Stimulated activated CD4-positive, alpha-beta T cell treated with anti-CD3 and anti-CD28 coated beads, Interleukin-4, amount 100 ng/mL, for 48 hours (primary cell): ENCODE measurements at places on chromosomes 11 and 22.

DNA sequence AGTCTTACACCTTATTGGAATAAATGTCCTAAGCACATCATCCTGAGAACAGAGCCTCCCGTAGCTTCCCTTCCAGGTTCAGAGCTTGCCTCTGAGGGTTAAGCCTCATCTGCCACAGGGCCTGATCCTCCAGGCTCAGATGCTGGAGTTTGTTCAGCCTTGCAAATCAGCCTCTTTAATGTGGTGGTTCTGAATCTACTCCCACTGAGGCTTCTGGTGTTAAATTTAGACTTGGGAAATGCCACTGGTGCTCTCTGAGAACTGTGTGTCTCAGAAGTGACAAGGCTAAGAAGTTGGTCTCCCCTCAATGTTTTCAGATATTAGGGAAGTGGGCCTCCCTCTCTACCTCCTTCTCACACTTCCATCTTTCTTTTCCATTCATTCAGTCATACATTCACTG is 68.7 kb downstream of the CCDC81 start:
- no peak for DNase-seq

- no peak for DNase-seq
Observed at GRCh38 chr22:50360578-50360977, 17.5 kb downstream of the PPP6R2 start.

- DNase-seq: no peak
Observed at GRCh38 chr11:14320020-14320419, 39.0 kb downstream of the RRAS2 start.

DNA sequence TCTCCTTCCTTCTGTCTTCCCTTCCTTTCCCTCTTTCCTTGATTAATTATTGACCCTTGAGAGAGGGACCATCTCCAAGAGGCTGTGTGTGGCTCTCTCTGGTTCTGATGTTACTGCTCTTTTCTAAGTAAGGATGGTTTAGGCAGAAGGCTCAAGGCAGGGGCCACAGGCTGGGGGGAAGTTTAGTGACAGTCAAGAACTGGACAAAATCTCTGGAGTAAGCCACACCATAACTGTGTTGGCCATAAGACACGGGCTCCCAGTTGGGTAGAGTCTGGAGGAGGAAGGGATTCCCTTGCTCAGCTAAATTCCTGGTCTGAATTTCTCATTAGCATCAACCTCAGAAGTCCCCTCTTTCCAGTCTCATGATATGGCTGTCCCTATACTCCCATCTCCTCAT is 74.7 kb downstream of the BUD13 start:
- no peak for DNase-seq

- DNase-seq: no peak
Observed at GRCh38 chr11:79744941-79745340, 304.1 kb upstream of the TENM4 start.

DNA sequence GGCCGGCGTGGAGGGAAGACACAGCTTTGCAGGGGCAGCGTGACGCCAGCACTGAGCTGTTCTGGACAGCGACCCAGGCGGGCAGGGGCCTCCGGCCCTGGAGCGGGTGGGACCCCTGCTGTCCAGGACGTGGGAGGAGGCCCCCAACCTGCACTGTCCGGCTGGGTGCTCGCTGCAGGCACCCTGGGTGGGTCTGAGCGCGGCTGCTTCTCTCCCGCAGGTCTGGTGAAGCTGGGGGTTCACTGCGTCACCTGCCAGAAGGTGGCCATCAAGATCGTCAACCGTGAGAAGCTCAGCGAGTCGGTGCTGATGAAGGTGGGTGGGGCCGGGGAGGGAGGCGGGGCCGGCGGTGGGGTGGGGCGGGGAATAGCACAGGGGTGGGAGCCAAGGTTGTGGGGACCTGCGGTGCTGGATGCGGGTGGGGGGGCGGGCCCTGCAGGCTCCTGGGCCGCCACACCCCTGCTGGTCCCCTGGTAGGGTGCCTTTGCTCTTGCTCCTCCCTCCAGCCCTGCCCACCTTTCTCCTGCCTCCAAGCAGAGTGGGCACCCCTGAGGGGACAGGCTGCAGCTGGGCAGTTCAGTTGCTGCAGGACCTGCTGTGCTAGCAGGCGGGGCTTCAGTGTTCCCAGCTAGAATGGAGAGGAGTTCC is 46.2 kb downstream of the BRSK2 start:
- no peak for DNase-seq

DNA sequence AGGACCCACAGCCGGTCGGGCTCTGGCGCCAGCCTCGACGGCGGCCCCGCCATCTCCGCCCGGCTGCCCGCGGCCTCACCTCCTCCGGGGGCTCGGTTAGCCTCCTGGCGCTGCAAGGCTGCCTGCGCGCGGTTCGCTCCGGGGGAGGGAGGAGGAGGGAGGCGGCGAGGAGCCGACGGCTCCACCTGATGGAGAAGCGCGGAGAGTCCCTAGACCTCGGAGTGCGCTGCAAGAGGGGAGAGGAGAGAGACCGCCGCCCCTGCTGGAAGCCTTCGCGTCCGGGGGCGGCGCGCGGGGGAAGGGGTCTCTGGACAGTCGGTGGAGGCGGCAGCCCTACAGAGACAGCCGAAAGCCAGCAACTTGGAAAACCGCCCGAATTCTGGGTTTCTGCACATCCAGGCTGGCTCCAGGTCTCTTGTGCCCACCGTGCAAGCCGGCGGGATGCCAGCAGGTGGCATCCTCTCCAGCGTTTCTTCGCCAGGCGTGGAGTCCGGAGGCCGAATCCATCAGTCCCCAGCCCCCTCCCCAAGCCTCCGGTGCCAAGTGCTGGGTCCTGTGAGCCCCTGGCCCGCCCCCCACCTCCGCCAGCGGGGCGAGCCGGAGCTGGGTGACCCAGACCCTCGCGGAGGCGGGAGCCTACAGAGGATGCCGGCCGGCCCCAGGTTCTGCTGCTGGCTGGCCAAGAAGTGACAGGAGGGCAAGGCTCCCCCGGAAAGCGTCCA is 2.9 kb upstream of the KIRREL3 start:
- no peak for DNase-seq

- DNase-seq: no peak
Observed at GRCh38 chr11:15586741-15587473, 472.2 kb downstream of the INSC start.

DNA sequence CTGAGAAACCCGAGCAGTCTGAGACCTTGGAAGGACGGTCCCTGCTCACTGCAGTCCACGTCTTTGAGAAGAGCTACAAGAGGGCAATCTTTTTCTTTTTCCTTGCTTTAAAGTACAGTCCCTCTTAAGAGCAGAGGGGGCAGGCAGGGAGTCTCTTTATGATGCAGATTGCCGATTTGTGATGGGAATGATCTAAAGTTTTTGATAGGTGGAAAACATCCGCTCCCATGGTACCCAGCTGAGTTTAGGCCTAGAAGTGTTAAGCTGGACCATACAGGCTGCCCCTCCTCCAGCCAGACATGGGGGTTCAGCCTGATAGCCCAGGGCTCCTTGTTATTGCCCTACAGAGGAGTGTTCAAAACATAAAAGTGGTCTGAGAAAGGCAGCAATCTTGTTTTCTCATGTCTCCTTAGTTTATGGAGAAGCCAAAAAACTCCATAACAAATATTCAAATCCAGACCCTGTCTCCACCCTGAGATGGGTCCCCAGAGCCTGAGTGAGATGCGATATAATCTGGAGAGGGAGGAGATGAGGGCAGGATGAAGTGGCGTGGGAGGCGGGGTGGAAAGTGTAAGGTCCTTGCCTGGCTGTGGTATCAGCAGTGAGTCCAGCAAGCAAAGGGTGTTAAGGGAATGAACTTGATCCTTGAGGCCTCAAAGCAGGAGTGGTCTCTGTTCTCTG is 135.1 kb downstream of the FDX1 start:
- no peak for DNase-seq

GRCh38 chr22:50314455-50315288 is 7.2 kb upstream of the PLXNB2 start:
- peak; percentile 67 for DNase-seq

DNA sequence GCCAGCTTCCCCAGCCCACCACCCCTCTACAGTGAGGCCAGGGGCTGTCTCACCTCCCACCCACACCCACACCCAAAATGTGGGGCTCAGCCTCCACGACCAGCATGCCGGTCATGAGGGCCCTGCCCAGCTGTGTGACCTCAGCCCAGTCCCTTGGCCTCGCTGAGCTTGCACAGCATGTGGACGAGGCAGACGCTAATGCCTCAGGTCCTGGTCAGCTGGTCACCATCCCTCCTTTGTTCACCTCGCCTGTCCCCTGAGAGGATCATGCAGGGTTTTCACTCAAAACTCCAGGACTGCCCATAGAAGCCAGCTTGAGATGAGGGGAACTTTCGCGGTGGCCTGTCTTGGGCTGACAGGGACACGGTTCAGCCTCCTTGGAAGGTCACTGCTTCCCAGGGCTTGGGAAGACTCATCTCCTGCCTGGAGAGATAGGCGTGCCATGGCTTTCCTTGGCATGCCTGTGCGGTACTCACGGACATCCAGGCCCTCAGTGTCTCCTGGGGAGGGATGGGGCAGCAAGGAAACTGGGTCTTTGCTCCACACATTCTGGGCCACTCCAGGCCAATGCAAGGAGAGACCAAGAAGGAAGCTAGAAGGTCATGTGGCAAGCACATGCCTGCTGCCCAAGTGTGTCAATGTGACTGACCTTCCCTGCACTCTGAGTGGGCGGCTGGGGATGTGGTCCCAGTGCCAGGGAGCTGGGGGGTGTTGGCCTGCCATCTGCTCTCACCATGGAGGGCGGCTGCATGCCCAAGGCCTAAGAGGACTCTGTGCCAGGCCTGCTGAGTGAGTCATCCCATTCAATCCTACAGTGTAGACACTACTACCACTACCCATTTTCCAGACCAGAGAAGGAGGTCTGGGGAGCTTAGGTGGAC is 3.2 kb upstream of the RTN4R start:
- no peak for DNase-seq

DNA sequence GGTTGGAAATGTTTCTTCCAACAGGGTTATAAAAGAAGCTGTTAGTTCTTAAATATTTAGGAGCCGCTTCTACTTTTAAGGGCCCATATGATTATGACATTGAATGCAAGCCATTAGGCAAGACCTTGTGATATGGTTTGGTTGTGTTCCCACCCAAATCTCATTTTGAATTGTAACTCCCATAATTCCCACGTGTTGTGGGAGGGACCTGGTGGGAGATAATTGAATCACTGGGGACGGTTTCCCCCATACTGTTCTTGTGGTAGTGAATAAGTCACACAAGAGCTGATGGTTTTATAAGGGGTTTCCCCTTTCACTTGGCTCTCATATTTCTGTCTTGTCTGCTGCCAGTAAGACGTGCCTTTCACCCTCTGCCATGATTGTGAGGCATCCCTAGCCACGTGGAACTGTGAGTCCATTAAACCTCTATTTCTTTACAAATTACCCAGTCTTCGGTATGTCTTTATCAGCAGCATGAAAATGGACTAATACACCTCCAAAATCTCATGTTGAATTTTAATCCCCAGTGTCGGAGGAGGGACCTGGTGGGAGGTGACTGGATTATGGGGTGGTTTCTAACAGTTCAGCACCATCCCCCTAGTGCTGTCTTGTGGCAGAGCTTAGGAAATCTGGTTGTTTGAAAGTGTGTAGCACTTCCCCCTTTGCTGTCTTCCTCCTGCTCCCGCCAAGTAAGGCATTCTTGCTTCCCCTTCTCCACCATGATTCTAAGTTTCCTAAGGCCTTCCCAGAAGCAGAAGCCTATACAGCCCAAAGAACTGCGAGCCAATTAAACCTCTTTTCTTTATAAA is 4.3 kb downstream of the CD59 start:
- DNase-seq: peak; percentile 35

GRCh38 chr11:70107191-70107590 is 29.1 kb downstream of the ANO1 start:
- DNase-seq: no peak

DNA sequence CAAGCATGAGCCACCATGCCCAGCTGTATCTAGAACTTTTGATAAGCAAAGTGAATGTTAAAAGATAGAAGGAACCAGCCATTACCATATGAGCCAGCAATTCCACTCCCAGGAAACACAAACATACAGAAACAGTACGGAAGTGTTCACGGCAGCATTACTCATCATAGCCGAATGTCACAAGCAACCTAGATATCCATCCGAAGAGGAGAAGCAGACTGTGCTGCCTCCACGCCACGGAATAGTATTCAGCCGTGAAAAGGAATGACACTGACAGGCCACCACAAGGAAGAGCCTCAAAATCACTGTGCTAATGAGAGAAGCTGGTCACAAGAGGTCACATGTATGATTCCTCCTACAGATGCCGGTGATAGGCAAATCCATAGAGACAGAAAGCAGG is 17.6 kb upstream of the MGAT3 start:
- no peak for DNase-seq

- DNase-seq: no peak
Observed at GRCh38 chr22:41028841-41029240, 63.6 kb upstream of the EP300 start.

- DNase-seq: no peak
Observed at GRCh38 chr11:14445542-14446530, 53.8 kb downstream of the COPB1 start.

- no peak for DNase-seq
Observed at GRCh38 chr11:63552921-63553320, 10.3 kb downstream of the PLAAT2 start.

GRCh38 chr11:41609511-41609910 is 150.1 kb upstream of the LRRC4C start:
- no peak for DNase-seq

- no peak for DNase-seq
Observed at GRCh38 chr11:21470521-21470920, 722.4 kb upstream of the ANO5 start.

DNA sequence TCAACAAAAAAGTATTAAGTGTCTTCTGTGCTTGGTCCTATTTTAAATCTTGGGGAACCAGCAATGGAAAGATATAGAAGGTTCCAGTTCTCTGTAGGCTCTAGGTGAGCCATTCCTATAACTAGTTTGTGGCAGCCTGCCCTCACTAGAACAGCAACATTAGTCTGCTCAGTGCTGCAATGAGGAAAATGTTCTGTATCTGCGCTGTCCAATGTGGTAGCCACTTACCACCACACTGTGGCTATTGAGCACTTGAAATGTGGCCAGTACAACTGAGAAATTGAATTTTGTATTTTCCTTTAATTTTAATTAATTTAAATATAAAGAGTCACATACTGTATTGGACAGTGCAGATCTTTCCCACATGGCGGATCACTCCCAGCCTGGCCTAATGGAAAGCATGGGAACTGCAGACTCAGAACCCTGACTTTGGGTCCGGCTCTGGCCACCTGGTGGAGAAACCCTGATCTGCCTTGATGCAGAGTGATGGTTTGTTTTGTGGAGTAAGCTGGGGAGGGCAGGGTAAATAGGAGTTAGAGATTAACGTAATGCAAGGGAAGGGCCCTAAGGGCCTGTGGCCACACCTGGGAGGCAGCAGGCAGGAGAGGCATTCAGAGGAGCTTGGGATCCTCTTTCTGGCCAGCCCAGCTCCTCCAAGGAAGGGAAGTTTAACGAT is 101.0 kb downstream of the ME3 start:
- DNase-seq: no peak

DNA sequence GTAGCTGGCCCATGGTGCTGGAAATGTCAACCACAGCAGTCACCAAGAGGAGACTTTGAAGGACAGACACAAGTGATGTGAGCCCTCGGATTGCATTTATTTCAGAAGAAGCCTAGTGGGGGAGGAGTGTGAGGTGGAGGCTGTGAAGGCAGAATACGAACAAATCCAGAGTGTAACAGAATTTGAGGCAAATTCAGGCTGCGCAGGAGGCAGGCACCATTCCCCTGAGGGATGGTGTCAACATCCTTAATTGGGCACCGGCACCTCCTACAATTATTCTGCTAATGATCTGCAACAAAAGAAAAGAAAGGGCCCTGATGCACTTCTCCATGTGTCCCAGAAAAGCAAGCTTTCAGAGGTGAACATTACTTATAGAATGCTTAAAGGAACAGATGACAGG is 32.2 kb downstream of the CWC15 start:
- DNase-seq: no peak
